ENCODE measurements at places on chromosomes 3 and 15.

DNA sequence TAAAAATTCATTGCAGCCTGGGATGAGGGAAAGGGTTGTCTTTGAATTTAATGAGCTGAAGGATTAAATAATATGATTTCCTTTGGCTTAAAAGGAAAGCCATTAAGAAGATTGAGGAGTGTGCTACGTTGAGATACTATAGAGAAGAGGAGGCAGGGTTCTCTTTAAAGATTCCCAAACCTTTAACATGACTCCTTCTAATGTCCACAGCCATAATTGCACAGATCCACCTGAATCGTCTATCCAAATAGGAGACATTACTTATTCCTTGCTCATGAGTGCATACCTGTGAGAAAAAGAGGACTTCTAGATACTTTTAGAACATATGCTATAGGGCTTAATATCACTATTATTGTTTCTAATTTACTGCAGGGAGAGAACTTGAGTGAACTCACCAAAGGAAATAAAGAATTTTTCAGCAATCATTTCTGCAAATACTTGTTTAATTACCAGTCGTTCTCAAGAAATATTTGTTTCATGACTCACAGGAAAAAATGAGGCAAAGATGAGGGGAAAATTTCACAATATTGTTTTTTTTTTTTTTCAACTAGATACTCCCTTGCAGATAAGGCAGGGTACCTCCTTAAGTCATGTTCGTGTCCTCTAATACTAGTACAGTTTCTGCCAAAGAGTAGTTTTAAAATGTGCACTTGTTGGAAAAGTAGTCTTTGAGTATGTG, 8.9 kb upstream of the SUCNR1 start:
- peak; percentile 90 for DNase-seq

GRCh38 chr3:65953301-65953812, 85.4 kb downstream of the MAGI1 start:
- no peak for DNase-seq

DNA sequence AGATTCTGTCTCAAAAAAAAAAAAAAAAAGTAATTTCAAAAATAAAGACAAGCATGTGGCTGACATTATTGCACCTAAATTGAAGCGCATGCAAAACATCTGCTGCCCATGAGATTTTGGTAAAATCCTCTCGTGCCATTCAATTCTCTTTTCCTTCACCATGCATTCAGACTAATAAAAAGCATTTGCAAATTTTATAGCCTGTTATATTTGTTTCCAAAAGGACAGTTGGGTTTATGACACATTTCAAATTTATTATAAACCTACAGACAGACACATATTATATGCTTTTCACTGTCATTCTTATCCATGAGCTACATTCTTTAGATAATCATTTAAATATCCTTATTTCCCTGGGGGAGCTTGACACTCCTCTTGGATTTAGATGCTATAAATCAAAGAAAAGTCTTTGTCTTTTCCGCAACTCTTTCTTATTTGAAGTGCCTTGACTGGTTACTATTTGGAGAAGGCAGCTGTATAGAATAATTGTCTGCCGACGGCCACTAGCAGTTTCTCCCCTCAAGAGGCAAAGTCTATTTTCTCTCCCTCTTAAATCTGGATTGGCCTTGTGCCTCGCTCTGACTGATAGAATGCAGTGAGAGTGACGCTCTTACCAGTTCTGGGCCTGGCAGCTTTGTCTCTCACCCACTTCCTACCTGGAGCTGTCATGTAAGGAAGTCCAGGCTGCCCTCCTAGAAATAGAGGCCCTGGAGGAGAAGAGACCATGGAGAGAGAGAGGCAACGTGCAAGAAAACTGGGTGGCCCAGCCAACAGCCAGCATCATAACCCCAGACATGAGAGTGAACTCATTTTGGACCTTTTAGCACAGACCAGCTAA, 6.8 kb upstream of the LRIG1 start:
- DNase-seq: no peak

DNA sequence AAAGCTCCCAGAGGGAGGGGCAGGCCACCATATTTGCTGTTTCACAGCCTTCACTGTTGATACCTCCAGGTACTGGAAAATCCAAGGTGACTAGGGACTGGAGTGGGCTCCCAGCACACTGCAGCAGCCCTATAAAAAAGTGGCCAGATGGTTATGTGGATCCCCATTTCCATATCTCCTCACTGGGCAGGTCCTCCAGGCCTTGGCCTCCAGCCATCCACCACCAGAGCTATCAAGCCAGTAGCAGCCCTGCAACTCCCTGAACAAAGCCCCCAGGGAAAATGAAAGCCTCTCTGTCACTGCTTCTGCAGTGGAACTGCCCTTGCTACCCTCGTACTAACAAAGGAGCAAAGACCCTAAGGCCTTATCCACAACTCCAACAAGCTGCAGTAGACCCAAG, 58.4 kb downstream of the ILDR1 start:
- DNase-seq: no peak

DNA sequence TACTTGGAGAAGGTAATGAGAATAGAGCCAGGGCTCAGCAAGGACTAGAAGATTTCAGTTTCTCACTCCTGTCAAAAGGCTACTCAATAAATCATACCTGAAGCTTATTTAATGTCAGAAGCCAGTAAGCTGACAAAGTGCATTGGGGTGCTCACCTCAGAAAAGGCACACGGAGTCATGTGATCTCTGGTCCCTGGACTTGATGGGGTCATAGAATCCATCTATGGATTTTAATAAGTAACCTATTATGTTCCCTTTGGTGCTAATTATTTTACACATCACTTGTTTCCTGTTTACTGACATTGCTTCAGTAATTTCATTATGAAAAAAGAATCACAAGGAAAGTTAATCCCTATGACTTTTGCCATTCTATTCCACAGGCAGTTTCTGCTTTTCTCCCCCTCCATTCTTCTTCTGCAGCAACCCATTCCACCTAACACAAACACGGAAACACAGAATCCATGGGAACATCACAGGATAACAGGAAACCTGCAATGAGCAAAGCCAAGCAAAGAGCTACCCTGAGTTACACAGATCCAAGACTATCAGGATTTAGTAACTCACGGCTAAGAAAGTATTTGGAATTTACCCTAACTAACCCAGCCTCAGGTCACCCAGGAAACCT, 159.6 kb downstream of the MEIS2 start:
- DNase-seq: no peak

DNA sequence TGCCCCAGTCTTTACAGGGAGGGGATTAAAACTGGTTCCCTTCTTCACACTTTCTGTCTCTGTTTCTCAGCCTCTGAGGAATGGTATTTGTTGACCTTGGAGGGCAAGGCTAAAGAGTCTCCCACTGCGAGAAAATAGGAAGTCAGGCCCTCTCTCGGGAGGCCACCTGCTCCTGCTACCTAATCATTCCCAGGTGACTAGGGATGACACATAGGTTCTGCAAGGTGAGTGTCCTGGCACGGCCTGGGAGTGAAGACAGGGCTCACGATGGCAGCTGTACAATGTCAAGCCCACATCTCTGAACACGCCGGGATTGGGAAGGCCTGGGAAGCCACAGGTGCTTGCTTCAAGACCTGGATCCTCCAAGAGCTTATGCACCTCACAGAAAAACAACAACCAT, 314.2 kb downstream of the NTRK3 start:
- DNase-seq: no peak

- no peak for DNase-seq
Observed at GRCh38 chr3:182323898-182324297, 469.4 kb upstream of the ATP11B start.

DNA sequence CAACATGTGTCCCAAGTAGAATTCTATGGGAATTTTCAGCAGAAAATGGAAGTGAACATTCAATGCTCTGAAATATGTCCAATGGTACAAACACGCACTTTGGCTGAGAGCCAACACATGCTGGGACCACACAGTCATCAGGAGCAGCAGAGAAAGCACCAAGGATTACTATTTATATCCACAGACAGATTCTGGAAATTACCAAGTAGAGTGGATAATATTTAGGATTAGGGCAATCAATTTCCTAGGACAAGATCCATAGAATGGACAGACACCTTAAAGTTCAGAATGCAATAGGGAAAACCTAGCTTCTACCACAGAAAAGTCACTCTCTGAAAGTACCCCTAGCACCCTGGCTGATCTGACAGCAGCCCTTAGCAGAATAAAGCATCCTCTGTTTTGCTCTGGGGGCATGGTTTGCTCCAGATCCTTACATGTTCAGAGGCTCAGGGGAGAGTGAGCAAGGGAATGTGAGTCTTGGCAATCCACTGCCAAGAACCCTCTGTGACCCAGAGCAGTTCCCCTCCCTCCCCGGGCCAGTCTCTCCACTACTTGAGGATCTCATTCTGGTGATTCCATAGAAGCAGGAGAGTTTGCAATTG, 206.0 kb upstream of the WNT5A start:
- DNase-seq: peak; percentile 86
